MM.1S (cell line): ENCODE measurements at places on chromosomes 13 and 19.
A peak's percentile ranks its signal among the peaks of the same experiment; 100 is the strongest.

DNA sequence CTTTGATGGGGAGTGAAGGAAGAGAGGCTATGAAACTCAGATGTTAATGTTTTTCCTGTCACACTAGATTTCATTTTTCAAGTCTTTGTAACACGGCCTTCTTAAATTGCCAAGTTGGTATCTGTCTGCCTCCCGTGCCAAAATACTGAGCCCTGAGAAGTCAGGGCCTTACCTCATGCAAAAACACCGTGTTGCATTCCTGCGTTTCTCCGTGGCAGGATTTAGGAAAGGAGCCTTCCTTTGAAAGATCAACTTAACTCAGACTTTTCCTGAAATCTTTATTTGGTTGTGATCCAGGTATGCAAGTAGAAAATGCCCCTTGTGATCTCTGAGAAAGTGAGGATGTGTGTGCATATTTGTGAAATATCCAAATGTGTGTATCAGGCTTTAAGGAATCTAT lies 1291.0 kb upstream of the SLC10A2 start:
- no peak for DNase-seq

- DNase-seq = peak; percentile 58
Measured at GRCh38 chr13:97855570-97856303, 97.7 kb upstream of the IPO5 start.

DNA sequence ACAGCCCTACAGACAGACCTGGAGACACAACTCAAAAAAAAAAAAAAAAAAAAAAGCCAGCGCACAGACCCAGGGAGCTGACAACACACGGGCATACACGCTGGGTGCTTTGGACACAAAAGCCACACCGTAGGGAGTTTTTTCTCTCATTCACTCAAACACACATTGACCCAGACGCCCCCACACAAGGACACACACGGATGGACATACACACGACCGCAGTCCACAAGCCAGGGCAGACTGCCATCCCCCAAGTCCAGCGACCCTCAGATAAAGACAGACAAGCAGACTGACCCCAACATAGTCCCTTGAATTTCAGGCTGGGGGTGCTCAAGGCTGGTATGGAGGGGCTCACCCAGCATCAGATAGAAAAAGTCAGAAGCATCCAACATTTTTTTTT lies 12.0 kb upstream of the TUBB4A start:
- no peak for DNase-seq

DNA sequence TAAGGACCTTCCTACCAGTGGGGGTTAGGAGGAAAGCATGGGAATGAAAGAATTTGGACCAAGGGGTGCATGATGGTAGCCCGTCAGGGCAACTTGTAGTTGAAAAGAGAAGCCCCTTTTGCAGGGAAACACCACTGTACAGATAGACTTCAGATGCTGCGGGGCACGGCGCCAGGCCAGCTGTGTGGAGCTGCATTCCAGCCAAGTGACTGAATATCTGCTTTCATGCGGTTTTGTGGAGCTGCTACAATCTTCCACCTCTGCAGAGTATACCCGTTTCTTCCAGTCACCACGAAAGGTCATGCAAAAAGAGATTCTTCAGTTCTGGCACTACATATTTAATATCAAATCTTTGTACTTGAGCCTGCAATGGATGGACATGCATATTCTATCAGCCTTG lies 104.7 kb downstream of the RGCC start:
- no peak for DNase-seq

DNA sequence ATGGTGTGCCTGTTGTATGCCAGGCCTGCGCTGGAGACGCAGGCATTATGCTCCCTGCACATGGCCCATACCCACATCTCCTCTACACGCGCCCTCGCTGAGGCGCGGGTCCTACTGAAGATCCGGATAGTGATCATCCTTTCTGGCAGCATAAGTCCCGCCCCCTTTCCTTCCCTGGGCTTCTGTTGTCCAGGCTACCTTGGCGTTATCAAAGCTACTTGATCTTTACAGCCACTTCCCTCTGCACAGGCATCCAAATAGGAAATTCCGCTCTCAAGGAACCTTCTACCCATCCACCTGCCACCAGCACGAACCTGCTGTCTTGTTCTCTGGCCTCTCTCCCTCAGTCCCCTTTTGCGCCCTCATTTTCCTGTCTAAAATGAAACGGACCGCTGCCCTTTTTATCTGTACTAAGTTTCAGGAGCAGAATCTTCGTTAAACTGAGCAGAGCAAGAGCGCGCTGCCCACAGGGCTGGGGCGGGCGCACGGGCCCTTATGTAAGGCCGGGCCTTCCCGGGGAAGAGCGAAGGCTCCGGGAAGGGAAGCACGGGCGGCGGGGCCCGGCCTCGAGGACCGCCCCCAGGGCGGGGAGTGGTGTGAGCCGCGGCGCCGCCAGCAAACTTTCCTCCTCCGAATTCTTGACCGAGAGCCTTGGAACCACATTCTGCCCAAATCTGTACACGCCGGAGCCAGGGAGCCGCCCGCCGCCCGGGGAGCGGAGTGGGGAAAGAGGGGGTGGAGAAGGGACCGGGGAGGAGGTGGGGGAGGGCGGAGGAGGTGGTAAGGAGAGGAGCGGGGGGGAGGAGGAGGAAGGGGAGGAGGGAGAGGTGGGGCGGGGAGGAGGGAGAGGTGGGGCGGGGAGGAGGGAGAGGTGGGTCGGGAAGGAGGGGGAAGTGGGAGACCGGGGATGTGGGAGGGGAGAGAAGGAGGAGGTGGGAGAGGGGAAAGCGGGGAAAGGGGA lies 920 bp upstream of the UBE2L5 start:
- DNase-seq = peak; percentile 40

GRCh38 chr13:77028202-77028601 lies 1.2 kb upstream of the FBXL3 start:
- DNase-seq = no peak

DNA sequence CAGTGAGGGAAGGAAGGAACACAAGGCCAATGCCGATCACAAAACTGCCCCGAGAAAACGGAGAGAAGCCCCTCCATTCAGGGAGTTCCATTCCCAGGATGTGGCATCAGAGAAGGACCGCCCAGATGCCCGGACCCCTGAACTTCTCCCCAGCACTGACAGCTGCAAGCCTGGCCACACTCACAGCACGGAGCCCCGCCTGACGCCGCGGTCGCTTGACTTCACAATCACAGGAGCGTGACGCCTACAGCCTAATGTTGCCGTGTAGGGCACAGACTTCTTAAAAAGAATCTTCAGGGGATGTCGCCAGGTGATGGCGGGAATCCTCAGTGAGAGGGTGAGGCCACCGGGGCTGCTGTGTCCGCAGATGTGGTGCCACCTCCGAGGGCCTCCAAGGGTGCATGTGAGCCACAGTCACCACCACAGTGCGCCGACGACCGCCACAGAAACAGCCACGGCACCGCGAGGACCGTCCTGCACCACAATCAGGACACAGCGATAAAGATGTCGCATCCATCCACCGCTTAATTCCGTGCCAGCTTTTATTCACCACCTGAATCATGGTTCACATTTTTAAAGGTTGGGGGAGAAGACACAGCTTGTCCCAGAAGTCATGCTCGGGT lies 77.2 kb downstream of the SPACA7 start:
- no peak for DNase-seq

DNA sequence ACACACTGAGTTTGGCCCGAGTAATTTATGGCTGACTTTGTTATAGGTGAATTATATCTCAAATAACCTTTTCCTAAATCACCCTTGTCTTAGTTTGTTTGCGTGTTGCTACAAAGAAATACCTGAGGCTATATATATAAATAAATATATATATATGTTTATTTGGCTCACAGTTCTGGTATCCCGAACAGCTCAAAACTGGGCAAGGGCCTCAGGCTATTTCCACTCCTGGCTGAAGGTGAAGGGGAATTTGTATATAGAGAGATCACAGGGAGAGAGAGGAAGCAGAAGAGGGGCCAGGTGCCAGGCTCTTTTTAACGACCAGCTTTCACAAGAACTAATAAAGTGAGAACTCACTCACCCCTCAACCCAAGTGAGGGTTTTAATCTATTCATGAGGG lies 159.9 kb upstream of the STARD13 start:
- no peak for DNase-seq

DNA sequence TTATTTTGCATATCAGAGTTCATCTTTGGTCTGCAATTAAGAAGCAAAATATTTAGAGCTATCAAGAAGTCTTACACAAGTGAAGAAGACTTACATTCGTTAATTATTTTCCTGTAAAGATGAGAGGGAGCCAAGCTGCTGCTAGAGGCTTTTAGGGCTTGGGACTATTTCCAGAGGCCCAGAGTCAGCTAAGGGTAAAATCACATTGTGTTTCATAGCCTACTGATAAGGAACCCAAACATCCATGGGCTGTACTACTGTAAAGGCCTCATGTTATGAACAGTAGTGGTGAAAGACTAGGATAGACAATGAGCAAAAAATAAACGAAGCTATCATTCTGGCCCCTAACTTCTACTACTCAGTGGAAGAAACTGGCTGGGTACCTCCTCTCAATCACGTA lies 10.9 kb upstream of the TEX30 start:
- DNase-seq = no peak

DNA sequence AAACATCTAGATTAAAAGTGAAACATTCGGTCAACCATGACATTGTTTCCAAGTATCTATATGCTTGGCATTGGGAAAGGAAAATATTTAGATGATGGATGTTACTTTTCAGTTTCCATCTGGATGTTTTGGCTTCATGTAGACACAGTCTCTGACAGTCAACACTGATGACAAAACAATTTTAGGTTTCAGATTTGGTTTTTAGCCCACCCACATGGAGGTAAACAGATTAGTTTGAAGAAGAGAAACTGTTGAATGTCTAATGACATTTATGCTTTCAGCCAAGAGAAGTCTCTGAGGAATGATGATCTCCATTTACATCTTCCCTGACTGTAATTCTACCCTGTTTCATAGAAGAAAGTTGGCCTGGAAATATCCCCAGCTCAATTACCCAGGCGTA lies 379.1 kb downstream of the SLITRK6 start:
- no peak for DNase-seq

DNA sequence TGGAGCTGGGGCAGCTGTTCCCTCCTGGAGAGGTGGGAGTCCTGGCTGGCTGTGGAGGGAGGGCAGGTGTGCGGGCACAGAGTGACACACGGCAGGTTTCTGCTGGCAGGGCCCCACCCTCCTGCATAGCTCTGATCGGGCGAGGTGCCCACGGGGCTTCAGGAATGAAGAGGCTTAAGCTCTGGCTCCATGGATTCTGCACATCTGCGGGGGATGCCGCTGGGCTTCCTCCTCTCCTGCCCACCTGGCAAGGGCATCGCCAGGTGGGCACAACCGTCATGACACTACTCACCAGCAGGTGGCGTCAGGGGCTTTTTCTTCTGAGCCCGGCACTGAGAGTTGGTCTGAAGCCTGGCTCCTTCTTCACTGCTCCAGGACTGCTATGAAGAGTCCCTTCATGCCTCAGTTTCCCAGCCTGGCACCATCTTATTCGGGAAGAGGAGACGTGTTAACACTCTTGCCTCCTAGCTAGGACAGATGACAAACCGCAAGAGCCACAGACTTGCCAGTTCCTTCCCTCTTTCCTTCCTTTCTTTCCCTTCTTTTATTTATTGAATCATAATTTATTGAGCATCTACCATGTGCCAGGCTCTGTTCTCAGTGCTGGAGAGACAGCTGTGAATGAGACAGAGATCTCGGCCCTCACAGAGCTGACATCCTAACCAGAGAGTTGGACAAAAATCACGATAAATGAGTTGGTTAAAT lies 15.2 kb upstream of the PAK4 start:
- peak; percentile 46 for DNase-seq

- DNase-seq = no peak
Measured at GRCh38 chr13:93418398-93418797, 191.8 kb downstream of the GPC6 start.

GRCh38 chr19:45177817-45178261 lies at the start of gene TRAPPC6A:
Gene TRAPPC6A (minus strand): TSS chr19:45178237. CDS start chr19:45178218, 19 bp downstream.
- DNase-seq = no peak

DNA sequence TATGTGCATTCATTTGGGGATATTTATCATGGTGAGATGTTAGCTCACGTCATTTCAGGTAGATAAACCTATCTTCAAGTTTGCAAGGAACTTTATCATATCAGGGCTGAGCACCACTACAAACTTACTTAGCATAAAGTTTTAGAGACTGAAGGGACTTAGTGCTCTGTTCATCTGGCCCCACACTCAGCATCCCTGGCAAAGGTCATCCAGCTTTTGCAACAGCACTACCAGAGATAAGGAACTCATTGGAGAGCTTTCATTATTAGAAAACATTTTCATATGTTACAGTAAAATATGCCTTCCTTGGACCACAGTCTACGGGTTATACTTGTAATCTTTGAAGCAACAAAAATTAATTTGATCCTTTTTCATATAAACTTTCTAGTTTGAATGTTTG lies 263.4 kb downstream of the POU4F1 start:
- no peak for DNase-seq

- DNase-seq = no peak
Measured at GRCh38 chr19:34666958-34667265, 10.0 kb downstream of the SCGB2B2 start.

DNA sequence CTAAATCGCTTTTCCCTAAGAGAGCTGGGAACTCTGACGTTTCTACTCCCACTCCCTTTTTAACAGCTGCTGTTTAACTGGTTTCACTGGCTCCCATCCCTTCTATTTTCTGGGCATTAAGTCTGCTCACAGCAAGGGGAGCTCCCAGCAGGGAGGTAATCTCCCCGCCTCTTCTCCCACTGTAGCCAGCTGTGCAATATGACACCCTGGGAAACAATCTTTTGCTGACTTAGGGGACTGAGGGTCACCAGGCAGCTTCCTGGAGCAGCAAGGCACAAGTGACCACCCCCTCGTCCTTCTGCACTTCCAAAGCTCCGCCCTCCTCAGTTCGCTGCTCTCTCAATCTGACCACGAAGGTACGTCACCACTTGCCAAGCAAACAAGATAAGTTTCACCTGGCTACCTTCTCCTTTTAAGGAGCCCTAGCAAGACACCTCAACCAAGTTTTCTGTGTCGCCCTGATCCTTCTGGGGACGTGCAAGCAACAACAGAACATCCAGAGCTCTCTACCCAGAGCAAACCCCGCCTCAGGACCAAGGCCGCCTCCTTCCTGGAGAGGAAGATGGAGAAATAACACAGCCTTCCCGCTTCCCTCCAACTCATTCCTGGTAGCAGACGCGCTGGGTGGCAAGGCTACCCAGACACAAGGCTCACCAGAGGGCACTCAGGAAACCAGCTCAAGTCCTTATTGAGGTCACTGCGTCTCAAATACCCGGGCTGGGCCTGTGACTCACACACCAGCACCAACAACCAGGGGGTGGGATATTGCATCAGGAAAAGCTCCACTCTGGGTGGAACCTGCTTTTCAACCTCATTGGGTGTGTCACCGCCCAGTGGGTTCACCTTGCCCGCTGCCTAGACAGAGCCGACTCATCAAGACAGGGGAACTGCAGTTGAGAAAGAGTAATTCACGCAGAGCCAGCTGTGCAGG lies 92.4 kb downstream of the STK24 start:
- no peak for DNase-seq

DNA sequence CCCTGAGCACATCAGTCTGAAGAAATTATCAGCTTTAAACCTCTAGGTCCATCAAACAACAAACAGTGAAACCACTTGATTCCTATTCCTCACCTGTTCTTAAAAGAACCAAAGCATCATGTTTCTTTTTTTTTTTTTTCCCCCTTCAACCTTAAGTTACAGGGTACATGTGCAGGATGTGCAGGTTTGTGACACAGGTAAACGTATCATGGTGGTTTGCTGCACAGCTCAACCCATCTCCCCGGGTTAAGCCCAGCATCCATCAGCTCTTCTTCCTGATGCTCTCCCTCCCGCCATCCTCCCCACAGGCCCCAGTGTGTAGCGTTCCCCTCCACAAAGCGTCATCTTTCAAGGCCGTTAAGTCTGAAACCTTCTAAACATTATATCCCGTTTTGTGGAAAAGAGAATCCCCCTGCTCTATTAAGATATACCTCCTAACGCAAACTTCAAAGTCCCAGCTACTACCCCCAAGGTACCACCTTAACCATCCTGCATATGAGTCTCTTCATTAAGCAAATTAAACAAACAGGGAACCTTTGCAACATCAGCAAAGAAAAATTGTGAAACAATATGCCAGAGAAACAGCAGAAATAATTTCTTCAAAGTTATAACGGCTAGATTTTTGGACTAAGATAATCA lies 10.8 kb downstream of the USP12 start:
- DNase-seq = no peak
